Muscle of back (tissue), 13 donors: ENCODE measurements at places on chromosomes 3 and 15.

GRCh38 chr3:149977386-149977785 is 6.7 kb upstream of the PFN2 start:
- DNase-seq: no peak

GRCh38 chr3:65992106-65992505 is 46.6 kb downstream of the MAGI1 start:
- DNase-seq: no peak

DNA sequence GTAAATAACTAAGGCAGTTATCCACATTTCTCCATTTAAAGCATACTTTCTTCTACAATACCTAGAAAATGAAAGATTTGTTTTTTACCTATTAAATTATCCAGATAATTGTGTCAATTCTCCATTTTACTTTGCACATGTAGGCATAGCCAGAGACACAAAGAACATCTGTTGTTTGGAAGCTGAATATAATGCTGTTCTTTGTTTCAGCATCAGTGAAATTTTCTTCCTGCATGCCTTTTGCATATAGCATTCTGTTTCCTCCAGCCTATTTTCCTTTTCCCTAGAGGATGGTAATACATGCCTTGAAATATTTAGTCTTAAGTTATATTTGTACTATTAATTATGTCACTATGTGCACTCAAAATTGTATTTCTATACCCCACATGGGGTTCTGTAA is 233.7 kb downstream of the CNTN6 start:
- DNase-seq: no peak

GRCh38 chr3:123791898-123792297 is 92.2 kb downstream of the MYLK start:
- DNase-seq: no peak

DNA sequence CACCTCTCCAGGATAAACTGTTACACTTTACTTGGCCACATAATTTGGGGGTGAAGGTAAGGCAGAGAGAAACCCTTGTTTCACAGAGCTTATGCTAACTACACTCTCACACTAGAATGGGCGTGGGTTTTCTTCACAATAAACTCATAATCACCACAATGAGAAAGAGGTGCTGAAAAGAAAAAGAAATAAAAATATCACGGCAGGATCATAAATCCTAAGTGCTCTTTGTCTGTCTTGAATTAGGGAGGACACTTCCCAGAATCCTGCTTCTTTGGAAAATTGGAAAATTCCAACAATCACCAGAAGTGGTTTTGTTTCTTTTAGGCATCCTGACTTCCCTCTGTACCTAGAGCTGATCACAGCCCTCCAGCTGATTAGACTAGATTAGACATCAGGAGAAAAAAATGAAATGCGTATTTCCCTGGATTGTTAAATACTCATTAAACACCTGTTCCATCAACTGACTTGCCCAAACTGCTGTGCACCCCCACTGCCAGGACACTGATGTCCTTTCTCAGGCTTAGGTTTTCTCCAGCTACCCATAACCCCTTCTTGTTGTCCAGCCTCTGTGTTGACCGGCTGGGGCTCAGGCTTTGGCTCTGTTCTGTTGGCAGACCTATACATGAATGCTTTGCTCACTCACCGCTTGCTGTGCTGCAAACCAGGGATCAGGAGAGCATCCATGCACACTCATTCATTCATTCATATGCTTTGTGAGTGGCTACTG is 41.6 kb upstream of the ACKR4 start:
- DNase-seq: no peak

DNA sequence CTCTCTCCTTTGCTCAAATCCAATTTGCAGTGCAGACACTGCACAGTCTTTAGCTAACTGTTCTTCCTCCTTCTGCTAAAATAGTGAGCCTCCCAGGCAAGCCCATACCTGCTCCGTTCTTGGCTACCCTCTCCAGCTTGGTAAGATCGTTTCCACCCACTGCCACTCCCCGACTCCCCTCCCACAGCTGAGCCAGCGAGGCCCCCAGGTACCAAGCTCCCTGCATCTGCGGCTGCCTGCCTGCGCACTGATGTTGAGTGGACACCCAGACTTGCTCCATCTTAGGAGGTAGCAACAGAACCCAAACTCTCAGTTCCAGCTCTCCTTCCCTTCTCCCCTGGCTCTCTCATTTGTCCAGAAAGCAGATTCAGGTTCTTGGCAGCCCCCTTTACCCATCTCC is 7.9 kb upstream of the TNK2 start:
- no peak for DNase-seq

DNA sequence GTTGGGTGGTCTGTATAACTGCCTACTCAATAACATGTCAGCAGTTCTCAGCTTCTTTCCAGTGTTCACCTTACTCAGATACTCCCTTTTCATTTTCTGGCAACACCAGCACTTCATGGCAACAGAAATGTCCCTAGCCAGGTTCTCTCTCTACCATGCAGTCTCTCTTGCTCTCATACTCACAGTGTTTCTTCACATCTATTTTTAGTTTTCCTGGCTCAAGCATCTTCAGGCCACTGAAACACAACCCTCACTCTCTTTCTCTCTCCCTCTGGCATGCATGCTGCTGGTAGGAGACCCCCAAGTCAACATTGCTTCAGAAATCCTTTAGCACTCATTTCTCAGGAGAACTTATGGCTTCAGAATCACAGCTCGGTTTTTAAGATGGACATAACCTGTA is at the start of gene CAPN3:
Gene CAPN3 (plus strand): TSS at position 253 of the 400 bp plus-strand sequence. CDS start 305 bp downstream, outside the sequence.
- peak; percentile 21 for DNase-seq

DNA sequence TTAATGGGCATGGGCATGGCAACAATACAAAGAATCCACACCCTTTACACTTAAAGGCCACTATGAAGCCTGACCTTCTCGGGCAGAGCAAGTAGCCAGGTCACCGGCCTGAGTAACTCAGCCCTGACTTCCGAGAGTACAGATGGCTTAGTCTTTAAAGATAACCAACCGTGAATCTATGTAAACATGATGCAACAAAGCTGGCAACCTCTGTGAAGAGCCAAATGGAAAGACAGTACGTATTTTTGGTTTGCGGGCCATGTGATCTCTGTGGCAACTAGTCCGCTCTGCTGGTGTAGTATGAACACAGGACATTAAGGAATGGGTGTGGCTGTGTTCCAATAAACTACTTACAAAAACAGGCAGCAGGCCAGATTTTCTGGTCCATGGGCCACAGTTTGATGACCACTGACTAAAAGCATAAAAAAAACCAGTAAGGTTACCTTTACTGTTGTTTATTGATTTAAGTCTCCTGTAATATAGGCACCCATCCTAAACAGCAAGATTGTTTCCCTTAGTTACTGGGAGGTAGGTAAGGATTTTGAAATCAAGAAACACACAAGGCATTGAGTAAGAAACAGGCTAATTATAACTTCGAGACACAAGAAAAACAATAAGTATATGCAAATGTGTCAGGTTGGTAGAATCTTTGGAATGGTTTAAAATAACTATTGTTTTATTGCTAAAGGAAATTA is 14.5 kb downstream of the RIOX2 start:
- no peak for DNase-seq

- no peak for DNase-seq
Measured at GRCh38 chr3:162391301-162391700, 894.7 kb downstream of the OTOL1 start.

- no peak for DNase-seq
Measured at GRCh38 chr3:185940951-185941350, 3.1 kb upstream of the TRA2B start.

DNA sequence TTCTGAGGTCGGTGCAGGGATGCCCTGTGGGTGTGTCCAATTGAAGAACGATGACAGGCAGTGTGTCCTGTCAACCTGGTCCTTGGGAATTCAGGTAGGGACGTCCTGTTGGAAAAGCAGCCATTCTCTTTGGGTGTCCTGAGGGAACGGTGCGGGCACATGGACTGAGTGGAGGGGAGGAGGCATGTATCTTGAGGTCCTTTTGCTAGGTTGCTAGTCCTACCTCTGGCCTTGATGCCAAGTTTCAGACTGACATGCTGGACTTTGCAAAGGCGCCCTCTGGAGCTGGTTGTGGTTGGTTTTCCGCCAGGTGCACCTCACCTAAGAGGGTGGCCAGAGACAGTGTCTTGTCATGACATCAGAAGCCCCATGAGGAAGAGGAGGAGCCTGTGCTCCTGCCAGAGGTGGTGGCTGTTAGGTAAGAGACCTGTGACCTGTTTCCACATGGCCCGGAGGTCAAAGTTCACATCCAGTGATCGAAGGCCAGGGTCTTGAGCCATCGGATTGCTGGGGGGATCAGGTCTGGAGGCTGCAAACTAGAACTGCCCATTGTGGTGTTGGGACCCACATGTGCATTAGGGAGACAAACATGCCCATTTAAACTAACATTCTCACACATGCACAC is 106.3 kb downstream of the SNRPN start:
- DNase-seq: no peak

GRCh38 chr3:159356606-159357005 is 554.8 kb downstream of the MFSD1 start:
- no peak for DNase-seq

DNA sequence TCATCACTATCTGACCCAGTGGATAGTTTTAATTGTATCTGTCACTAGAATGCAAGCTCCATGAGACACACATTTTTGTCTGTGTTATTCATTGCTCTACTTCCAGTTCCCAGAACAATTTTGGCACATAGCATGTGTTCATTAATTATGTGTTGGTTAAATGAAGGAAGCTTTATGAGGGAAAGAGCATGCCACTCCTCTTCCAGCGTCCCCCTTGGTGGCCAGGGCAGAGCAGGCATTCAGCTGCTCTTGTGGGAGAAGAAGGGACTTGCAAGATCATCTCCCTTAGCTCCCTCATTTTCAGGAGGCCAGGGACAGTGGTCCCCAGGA is 489 bp upstream of the GALNT15 start:
- peak; percentile 78 for DNase-seq

DNA sequence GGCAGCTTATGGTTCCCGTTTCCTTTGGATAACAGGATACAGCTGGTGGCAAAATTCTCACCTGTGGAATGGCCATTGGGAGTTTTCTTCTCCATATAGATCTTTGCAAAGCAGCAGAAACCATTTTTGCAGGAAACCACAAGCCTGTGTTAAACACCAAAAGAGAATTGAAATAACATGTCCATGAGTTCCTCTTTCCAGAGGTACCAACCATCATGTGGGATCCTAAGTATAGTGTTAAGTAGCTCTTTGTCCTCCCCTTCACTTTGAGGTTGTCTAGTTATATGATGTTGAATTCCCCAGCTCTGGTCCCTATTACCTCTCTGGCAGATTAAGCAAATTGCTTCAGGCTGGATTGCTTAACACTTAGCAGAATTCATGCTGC is 94.9 kb downstream of the AKAP13 start:
- no peak for DNase-seq

GRCh38 chr15:94677202-94677790 is 445.9 kb downstream of the MCTP2 start:
- DNase-seq: no peak

DNA sequence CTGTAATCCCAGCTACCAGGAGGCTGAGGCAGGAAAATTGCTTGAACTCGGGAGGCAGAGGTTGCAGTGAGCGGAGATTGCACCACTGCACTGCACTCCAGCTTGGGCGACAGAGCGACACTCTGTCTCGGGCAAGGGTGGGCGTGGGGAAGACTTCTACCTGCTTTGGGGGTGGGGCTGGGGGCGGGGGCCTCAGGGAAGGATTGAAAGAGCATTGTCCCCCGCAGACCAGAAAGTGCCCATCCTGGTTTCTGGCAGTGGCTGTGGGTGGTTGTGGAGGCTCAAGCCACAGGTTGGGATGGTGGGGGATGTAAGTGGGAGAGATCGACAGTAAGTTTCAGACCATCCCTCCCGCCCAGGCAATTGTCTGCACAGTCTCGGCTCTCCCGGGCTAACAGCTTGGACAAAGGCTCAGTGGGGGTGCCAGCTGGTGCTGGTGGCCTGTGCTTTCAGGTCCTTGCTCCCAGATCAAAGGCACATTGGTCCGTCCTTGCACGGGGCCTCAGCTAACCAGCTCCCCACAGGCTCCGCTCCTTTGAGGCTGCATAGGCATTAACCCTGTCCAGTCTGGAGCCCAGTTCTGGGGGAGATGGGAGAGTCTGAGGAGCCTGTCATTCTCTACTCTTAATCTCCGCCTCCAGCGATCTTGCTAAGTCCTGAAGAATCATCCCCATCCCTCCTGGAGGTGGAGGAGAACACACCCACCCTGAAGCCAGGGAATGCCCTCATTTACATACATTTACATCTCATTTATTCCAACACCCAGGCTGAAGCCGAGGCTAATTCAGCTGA is 8.6 kb downstream of the SCN5A start:
- DNase-seq: no peak

DNA sequence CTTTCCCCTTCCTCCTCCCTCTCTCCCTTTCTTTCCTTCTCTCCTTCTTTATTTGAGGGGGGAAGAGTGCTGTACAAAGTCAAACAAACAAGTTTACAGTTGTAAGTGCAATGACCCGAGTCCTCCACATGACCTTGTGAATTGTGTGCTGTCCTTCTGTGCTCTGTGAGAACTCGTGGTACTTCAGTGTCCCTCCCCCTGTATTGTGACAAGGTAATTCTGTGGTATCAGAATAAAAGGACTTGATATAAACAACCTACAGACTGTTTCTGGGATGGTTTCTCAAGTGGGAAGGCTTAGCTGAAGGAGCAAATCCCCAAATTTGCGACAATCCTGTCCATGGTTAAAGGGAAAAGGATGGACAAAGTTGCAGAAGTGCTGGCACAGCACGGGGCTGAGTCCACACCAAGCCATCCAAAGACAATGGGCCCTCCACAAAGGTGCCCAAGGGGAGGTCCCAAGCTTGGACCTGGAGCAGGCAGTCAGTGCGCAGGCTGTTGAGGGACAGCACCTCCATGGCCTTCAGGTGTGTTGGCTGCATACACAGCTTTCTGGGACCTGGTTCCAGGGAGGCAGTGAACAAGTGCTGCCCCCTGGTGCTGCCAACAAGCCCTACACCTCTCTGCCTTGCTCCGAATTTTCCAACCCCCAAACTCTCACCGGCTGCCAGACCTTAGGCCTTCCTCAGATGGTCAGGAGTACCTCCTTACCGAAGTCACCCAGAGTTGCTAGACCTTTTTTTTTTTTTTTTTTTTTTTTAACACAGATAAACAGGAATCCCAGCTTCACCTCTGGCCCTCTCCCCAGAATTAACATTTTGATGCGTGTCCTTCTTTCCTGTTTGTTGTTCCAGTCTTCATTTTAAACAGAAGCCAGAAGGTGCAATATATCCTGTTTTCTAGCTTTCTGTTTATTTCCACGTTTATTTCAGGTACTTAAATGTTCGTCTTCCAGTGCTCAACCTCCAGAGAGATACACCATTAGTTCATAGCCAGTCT is 2.6 kb upstream of the APEH start:
- DNase-seq: peak; percentile 78

- no peak for DNase-seq
Measured at GRCh38 chr15:93831641-93832040, 399.7 kb upstream of the MCTP2 start.

- DNase-seq: no peak
Measured at GRCh38 chr3:12568747-12569146, 11.9 kb downstream of the MKRN2 start.

GRCh38 chr3:150225986-150226385 is 182.1 kb upstream of the TSC22D2 start:
- no peak for DNase-seq

DNA sequence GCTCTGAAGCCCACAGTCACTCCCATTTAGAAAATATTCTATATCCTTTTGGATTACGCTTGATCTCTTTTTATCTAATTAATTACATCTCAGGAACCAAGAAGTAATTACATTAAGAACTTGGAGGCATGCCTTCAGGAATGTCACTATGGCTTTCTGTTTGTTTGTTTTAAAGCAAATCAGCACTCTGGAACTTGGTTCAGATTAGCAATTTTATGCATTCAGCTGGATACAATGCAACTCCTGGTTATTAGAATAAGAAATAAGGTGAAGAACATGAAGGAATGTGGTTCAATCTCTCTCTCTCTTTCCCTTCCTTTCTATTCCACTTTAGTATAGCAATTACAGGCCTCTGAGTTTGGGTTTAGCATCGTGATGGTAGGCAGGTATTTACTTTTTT is 235.8 kb downstream of the FHIT start:
- DNase-seq: no peak
